Esophagus squamous epithelium (tissue), 5 donors: ENCODE measurements at places on chromosomes 5 and 9.

DNA sequence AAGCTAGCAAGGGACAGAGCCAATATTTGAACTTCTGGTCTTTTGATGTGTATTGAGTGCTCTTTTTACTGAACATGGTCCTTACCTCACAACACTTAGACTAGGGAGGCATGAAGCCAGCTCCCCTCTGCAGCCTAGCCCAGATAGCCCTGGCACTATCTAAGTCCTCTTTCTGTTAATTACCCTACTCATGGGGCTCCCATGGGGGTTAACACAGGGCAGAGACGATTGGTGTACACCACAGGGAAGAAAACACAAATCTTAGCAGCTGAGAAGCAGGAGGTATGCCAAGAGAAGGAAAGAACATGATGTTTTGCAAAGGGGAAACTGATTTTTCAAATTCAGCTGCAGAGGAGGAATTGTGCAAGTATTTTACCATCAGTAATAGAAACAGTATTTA, 383.8 kb downstream of the TMEM232 start:
- no peak for DNase-seq

- no peak for DNase-seq
Observed at GRCh38 chr5:132471944-132472343, 18.6 kb downstream of the IRF1 start.

DNA sequence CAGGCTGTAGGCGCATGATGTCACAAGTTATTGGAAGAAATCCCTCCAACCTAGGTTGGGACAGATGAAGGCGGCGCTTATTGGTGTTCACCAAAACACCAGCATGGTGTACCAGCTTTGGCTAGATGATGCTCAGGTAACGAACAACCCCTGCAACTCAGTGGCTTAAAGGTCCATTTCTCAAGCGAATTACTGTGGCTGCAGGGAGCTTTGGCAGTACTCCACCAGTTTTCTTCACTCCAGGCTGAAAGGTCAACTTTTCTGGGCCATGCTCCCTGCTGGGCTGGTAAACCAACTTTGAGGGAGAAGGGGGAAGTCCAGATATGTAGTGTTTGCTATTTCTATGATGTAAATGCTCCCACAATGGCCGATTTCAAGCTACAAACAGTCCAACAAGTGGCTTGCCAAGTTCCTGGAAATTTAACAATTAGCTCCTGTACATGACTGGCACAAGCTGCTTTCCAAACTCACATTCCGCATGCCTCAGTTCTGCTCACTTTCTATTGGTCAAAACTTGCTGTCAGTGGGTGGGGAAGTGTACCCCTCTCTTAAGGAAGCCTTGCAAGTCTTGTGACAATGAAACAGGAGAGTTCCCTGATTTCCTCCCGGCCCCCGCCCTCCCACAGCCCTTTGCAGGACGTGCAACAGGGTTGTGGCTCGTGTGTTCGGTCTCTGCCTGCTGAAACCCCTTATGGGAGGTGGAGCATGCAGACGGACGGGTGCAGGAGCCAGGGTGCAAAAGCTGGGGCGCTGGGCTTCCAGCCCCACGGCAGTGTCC, 588 bp upstream of the ZBED3 start:
- DNase-seq = no peak

DNA sequence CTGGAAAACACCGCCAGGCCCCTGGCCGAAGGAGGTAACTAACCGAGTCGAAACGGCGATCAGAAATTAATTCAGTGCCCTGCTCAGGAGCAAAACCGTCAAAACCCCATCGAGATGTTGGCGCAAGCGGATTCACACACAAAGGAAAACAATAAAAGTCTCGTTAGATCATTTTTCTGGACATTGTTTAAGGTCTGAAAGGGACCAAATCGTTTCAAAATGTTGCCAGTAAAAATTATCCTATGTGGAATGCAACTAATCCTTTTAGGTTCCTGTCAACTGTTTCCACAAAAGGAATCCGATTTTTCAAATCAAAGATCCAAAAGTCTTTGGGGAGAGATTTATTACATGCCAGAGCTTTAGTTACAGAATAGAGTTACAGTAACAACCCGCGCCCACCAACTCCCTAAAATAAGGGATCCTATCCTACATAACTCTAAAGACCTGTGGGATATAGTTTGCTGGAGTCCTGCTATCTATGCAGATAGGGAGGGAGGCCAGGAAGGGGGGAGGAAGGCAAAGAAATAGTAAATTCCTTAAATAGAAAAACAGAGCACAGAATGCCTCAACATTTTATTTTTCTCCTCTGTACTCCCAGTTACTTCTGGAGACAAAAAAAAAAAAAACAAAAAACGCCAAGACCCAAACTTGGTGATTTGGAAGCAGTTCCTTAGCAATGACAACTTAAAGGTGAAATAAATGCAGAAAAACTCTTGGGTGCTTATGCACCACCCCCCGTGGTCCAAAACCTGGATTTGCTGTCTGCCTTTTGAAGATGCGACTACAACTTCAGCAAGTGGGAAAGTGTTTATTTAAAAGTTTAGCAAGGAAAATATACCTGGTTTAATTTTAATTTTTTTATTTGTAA, 10.6 kb downstream of the FOXD1 start:
- no peak for DNase-seq

DNA sequence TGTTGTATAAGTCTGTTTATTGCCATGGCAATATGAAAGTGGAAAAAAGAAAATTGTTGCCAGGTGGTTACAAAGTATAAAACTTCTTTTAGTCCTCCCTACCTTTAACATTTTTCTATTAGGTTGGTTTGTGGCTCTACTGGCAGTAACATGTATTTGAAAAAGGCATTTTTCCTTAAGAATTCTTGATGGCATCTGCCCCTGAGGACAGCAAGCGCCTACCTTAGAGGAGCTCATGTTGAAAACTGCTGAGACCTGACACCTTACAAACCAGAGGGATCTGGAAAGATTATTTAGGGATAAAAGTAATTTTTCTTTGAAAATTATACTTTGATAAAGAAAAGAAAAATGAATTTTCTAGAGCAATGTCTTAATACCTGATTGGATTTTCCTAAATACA, 208.1 kb downstream of the CAVIN4 start:
- DNase-seq = no peak

- no peak for DNase-seq
Observed at GRCh38 chr5:171493646-171494393, 74.4 kb downstream of the FGF18 start.

DNA sequence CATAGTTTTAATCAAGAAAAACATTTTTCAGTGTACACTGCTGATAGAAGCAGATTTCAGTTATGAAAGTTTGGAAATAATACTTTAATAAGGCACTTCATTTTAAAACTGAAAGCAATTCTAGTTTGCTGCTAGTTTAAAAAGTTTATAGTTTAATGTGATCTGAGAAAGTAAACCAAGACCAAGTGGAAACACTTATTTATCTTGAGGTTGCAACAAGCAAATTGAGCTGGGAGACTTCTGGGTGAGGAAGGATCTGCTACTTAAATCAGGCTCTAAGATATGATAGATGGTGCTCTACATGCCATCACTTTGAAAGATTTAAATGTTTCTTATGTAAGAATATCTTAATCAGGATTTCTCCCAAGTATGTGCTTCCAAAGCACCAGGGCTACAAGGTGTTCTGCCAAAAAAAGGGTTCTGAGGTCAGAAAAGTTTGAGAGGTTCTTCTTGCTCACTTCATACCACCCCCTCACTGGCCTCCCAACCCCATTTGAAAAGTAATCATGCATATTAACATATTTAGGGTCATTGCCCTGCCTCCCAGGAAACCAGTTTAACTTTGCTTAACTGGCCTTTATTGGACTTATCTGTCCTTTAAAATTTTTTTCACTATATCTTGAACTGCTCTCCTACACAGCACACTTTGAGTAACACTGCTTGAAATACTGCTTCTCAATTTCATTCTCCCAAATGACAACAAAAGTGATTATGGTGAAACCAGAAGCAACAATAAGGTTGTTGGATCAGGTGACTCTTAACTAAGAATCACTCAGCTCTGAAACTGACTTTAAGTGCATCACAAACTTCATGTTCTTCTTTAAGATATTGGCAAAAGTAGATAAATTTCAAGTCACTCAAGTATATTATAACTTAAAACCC, 15.5 kb downstream of the SLC44A1 start:
- DNase-seq = no peak

DNA sequence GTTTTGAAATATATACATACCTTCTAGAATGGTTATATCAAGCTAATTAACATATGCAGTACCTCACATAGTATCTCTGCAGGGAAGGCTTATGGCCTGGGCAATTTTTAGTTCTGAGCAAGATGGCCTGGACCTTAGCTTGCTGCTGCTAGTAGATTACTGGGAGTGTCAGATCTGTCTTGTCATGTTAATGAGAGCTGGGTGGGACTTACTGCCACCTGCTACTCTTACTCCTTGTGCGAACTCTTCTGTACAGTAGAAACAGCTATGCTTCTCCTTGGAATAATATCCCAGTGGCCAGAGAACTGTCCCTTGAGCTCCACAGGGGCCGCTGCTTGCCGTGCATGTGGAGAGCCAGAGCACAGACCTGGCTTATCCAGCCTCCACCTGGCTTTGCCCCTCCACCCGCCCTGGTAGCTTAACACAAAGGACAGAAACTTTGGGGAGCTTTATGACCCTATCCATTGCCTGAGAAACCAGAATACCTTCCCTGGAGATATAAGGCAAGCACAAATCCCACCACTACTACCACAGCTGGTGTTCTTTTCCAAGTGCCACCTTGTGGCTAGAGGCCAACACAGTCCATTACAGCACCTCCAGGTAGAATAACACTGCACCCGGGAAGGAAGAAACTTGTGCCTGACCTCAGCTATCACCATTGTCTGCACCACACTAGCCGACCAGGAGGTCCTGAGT, 74.4 kb upstream of the RUSC2 start:
- no peak for DNase-seq

- no peak for DNase-seq
Observed at GRCh38 chr9:134314039-134314949, 12.0 kb upstream of the RXRA start.

- no peak for DNase-seq
Observed at GRCh38 chr9:85344901-85345300, 396.9 kb downstream of the AGTPBP1 start.

DNA sequence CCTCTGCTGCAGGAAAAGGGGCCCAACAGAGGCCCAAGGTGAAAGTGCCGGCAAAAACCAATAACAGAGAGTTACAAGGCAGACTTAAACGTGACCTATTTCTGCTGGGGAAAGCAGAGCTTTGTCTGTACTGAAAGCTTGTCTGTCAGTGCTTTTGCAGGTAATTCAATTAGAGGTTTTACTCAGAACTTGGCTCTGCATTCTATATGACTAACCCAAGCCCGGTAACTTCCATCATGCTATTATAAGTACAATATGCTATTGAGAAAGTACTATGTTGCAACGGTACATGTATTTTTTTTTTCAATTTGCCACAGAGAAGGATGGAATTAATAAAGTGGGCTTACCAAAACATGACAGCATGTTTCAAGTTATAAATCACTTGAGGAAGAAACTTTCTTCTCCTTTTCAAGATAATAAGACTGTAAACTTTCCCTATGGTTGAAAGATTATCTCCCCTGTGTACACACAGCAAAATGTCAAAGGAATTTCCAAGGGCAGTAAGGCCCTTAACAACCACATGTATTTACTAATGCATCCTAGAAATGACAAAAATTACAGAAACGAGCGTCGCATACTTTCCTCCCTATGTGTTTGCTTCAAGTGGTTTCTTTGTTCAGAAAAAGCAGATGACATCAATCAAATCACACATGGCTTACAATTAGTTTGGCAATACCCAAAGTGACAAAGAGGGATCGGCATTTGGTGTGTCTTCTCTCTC, 282.4 kb downstream of the EFNA5 start:
- no peak for DNase-seq

DNA sequence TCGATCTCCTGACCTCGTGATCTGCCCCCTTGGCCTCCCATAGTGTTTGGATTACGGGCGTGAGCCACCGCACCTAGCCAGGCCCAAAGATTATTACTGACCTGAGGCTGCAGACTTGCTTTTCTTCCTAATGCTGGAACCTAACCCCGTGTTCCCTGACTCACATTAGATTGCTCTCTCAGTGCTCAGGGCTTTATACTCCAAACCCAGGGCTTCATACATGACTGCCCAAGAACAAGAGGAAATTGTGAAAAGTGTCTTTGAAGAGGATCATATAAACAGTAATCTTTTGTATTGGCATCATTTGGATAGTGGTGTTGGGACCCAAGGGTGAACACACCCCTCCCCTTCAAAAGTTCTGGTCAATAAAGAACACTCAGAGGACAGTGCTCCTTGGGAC, 233.3 kb upstream of the TAS2R1 start:
- no peak for DNase-seq

DNA sequence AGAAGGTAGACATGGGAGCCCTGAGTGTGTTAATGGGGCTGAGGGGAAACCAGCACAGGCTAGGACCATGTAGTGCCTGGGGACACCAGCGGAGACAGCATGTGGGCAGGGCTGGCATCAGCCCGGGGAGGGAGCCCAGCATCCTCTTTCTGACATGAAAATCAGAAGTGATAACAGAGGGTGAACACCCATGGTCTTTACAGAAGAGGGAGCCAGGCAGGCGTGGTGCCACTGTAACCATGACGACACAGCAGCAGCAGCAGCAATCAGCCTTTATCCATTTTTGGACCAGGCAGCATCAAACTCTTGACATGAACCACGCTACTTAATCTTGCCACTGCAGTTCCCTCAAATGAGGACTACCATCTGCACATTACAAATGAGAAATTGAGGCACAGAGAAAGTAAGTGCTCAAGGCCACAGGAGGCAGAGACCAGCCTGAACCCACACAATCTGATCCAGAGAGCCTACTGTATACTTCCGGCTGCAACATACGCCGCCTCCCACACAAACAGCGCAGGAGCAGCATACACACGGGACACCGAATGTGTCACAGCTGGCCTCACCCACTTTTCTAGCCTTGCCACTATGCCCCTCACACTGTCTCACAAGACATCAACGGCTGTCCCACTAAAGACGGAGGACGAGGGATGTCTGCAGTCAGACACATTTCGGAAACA, 23.8 kb downstream of the CAMSAP1 start:
- no peak for DNase-seq

GRCh38 chr5:9523090-9523823, 22.6 kb downstream of the SEMA5A start:
- no peak for DNase-seq

DNA sequence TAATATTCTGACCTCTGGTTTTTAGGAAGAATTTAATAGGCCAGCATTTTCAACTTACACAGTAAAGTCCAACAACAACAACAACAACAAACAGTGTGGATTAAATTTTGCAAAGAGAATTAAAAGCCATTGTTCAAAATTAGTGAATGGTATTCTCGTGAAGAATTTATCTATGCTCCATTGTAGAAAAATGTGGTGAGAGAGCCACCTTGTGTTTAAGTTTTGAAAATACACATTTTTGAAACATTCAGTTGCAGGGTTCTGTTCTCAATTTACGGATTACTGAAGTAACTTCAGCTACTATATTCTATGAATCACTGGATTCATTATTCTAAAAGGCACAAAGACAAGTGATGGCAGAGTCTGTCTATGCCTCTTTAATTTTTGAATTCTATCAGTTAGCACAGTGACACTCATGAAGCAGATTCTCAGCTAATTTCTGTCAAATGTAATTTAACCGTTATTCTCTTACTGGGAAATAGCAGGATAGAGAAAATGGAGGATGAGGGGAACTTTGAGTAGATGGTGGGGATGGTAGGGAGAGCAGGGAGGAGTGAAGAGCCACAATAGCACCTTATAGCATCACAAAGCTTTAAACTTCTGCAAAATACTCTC, 11.0 kb downstream of the CCDC152 start:
- DNase-seq = no peak
